ENCODE measurements at places on chromosomes 6 and 20. TPM values are rescaled to one million over a fixed set of nuclear protein-coding genes. Genes with fewer than 3 reads are reported as not detected.

DNA sequence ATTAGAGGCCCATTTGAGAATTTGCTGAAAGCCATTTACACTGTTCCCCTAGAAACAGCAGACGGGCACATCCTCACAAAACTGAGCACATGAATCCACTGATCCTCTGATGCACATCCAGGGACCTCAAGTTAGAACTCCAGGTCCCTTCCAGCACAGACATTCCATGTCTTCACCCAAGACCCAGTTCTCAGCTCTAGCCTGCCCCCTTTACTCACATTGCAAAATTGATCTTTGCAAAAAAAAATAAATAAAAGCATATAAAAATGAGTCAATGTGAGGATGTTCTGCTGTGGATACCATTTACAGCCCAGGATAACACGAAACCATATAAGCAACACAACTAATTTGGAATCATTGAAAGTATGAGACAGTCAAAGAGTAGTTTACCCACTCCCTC is 458.2 kb upstream of the JARID2 start:
- DNase-seq, result no peak

GRCh38 chr20:13220194-13220903 is 725 bp upstream of the ISM1 start:
- peak; percentile 90 for DNase-seq

GRCh38 chr6:3913958-3914337 is 64.8 kb downstream of the FAM50B start:
- DNase-seq, result no peak

OR2H1 gene
- total RNA-seq, result not detected

DNA sequence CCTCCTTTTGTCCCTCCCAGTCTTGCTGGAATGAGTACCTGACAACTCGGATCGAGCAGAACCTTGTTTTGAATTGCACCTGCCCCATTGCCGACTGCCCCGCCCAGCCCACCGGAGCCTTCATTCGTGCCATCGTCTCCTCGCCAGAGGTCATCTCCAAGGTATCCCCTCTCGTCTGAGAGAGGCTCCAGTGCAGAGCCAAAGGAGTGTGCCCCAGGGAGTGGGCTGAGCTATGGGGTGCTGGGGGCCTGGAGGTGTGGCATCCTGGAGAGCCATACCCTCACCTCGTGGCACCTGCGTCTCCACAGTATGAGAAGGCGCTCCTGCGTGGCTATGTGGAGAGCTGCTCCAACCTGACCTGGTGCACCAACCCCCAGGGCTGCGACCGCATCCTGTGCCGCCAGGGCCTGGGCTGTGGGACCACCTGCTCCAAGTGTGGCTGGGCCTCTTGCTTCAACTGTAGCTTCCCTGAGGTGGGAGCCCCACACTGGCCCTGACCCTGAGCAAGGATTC is 8.8 kb downstream of the DNPH1 start:
- no peak for DNase-seq

DNA sequence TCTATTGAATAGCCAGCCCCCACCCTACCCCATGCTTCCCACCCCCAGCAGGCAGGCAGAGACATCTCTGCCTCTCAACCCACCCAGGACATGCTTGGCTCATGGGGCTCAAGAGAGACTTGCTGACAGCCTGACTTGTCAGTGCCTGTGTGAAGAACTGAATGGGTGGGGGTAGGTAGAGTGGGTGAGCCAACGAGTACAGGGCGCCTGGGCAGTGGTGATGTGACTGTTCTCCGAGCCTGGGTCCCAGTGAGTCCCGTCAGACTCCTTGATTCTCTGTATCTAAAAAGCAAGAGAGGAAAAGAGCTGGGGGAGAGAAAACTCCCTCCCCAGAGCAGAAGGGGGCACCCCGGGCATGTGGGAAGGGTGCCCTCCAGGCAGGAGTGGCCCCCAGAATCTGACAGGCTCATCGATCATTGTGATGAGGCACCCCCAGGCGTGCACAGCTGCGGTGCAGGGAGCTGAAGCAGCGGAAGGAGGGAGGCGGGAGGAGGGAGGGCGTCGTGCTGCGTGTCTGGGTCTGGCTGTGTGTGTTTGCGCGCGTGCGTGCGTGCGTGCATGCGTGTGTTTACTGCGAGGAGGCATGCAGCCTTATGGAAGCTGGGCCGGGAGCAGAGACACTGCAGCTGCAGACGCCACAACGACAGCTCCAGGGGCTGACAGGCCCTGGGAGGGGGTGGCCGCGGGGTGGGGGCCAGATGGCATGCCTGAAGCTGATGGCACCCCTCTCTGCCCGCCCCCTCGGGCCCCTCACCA is 40.2 kb downstream of the FOXP4 start:
- DNase-seq, result no peak

DNA sequence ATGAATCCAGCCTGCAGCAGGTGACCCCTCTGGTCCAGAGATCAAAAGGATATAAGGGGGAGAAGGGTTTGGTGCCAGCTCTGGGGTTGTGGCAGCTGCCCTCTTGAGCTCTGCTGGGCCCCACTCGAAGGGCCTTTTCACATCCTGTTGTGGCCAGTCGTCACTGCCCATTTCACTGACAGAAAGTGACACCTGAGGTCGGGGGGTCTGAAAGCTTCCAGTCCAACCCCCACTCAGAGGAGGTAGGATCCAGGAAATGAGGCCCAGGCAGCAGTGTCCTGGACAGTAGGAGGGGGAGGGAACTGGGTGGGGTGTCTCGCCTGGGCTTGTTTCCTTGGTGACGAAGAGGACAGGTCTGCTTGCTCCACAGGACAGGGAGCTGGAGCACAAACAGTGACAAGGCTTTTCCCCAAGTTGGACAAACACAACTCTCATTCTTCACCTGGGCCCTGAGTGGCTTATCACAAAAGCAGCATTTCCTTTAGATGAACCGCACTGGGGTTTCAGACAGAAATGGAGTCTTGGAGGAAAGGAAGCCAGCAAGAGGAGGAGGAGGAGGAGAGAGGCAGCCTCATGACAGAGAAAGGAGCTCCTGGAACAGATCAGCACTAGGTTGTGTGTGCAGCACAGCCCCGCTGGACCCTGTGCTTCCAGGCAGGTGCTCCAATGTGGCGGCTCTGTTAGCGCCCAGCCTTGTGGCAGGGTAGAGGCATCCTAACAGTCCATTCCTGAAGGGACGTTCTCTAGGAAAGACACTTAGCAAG is 11.0 kb downstream of the FRS3 start:
- DNase-seq, result no peak

- no peak for DNase-seq
These were observed 146.8 kb upstream of the SNX9 start for GRCh38 chr6:157676241-157676640.

DNA sequence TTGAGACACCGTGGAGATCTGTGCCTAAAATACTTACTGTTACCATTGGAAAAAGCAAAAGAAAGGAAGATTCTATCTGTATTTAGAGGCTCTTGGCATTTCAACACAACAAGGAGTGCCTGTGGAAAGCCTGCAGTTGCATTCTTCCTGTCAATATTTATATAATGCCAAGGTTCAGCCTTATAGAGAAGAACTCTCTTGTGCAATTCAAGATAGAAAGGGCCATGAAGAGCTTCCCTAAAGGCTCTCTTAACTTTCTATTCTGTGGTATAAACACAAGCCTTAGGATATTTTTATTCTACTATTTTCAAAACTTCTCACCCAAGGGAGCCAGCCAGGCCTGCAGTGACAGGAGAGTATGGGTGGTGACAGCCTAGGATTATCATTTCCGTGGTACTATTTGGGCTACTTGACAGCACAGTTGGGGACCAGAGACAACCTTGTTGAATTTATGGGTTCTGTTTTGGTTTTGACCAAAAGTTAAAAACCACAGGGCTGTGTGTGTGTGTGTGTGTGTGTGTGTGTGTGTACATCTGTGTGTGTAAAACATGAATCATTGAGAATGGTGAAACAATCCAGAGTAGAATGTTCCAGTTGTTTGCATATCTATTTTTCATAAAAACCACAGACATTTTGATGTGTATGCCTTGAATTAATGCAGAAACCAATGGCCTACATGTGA is 700.9 kb upstream of the SLC35B3 start:
- no peak for DNase-seq

DNA sequence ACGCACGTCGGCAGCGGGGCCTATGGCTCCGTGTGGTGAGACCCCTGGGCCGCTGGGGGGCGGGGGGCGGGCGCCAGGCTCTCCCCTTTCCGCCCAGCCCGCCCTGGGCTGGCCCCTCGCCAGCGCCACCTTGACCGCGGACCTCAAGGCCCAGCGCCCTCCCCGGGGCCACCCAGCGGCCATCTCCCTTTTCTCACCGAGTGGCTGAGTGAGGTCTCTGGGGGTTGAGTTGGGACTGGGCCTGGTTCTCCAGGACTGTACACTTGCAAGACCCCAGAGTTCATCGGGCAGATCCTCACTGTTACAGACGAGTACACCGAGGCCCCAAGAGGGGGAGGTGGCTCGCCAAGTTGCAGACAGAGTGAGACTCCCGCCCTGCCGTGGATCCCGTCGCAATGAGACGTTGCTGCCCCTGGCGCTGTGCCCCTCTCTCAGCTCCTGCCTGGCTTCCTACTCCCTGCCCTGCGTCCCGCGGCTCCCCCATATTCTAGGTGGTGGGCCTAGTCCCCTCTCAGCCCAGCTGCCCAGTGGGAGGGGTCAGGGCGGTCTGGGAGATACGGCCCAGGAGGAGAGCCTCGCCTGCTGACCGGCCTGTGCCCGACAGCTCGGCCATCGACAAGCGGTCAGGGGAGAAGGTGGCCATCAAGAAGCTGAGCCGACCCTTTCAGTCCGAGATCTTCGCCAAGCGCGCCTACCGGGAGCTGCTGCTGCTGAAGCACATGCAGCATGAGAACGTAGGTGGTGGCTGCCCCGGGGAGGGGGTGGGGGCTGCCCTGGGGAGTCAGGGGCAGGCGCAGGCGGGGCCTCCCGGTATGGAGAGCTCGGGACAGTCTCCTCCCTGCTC is 576 bp downstream of the MAPK13 start:
- peak; percentile 69 for DNase-seq

SEL1L2 gene
- total RNA-seq, result not detected

- DNase-seq, result no peak
These were observed 164.5 kb downstream of the DST start for GRCh38 chr6:56478202-56478601.

SLC52A3 gene
- total RNA-seq, result not detected

DNA sequence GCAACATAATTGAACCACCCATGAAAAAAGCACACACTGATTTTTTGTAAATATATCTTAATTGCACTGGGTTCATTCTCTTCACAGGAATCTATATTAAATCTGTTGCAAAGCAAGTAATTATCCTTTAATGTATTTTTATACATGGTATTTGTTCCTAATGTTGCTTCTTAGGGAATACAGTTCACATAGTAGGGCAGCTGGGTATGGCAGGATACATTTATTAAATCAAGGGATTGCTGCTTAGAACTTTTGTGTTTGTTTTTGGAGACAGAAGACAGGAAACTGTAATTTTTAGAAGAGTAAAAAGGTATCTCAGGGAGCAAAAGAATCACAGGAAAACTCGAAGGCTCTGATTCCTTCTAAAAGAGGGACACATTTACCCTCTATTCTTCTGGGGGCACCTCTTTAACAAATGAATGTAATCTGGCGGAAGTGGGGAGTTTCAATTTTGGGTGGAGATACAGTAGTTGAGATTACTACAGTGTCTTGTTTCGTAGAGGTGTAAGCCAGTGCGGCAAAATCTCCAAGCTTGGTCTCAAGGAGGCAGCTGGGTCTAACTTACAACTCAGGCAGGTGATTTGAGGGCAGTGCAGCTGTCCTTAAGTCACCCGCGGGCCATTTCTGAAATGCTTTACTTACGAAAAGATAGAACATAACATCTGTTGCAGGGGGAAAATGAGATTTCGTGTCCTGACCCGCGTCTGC is 812 bp upstream of the SMIM13 start:
- no peak for DNase-seq

DNA sequence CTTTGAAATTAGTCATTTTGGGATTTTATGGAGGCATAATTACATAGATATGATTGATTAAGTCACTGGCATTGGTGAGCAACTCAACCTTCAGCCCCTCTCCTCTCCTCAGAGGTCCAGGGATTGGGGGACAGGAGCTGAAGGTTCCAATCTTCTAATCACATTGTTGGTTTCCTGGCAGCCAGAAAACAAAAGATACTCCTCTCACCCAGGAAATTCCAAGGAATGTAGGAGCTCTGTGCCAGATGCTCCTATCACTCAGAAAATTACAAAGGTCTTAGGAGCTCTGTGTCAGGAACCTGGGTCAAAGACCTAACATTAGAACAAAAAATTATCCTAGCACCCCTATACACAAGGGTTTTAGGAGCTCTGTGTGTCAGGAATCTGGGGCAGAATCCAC is 679.7 kb upstream of the ID4 start:
- no peak for DNase-seq

DNA sequence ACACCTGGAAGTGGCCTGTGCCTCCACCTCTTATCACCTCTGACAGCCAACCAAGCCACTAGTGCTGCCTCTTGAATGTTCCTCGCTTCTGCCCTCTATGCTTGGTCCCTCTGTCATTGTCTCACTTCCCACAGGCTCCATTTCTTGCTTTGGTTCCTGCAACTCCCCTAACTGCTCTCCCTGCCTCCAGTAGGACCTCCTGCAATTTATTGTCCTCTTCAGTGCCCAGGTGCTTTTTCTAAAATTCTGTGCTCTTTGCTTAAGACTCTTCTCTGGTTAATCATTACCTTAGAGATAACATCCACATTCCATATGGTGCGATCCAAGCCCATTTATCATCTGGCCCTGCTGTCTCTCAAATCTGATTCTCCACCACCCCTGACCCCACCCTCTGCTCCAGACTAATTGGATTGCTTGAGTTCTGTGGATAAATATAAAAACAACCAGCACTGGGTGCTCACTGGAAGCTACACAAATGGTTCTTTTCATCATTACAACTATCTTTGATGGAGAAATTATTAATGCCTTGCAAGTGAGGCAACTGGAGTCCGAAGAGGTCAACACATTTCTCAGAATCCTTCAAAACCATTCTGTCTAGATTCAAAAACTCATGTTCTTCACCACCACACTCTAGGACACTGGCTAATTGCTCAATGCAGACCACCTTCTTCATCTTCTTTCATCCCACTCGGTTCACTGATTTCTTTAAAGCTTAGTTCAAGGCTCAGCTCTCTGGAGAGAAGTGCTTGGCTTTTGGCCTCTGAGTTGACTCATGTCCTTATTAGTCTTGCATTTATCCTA is 47.2 kb downstream of the FOXA2 start:
- DNase-seq, result no peak

DNA sequence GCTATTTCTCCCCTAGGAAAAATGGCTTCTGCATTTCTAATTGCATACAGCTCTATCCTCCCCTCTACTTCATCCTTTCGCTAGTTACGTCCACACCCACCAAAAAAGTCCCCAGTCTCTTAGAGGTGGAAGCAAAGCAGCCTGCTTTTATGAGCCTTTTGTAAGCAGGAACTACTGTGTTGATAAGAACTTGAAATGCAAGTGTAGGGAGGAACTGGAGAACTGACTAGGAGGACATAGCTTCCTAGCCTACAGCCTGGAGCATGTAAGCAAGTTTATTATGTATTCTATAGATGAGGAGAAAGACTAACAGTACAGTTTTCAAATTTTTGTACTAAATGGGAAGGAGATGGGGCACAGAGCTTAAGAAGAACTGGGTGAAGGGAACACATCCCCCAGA is 10.3 kb downstream of the ARHGAP18 start:
- no peak for DNase-seq

SLC12A5 gene
- not detected for total RNA-seq

DNA sequence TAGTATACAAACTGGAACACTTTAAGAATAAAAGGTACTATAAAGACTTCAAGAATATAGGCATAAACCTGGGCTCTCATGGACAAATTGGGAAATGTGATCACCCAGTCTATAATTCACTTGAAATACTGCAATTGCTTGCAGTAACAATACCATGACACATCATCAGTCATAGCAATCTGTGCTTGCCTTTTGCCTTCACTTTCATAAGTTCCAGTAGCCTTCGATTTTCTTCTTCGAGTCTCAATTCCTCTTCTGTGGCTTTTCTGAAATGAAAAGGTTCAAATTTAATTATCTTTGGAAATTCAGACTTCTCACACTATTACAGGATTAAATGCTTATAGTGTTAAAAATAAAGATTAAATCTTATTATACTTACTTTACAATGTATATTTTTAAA is 96.3 kb upstream of the ZBTB24 start:
- no peak for DNase-seq

Measured in right lobe of liver (tissue), 6 donors.